ENCODE measurements at places on chromosomes 2 and 18.
A peak's percentile ranks its signal among the peaks of the same experiment; 100 is the strongest.

DNA sequence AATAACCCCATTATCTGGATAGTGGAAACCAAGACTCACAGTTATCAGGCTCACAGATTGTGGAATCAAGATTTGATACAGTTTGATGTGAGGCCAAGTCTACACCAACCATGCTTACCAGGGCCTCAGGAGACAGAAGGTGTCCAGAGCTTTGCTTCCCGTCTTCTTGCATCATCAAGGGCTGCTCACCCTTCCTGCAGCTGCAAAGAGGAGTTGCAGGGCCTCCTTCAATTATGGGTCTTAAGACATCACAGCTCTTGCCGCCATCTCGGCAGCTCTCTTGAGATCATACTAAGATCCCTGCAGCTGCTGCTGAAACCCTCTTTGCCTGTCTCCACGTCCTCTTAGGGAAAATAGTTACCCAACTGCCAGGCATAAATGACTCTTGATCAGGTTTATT, 176.0 kb downstream of the MGAT5 start:
- no peak for DNase-seq

DNA sequence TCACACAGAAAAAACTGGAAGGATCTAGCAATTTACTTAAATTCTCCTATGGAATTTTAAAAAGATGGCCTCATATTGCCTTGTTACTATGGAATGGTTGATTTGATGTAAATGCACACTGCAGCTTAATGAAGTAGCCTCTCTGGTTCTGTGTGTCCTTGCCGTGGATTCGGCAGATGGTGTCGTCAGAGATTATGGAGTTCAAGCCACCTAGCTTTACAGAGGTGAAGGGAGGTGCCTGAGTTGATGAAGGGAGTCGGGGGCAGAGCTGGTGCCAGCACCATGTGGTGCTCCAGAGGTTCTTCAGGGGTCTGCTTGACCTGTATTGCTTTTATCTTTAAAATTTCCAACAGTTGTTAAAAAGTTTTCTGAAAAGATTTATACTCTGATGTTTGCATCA, 48.8 kb downstream of the ASAP2 start:
- DNase-seq = no peak

- DNase-seq = no peak
Observed at GRCh38 chr18:13007248-13007560, 16.0 kb downstream of the CEP192 start.

DNA sequence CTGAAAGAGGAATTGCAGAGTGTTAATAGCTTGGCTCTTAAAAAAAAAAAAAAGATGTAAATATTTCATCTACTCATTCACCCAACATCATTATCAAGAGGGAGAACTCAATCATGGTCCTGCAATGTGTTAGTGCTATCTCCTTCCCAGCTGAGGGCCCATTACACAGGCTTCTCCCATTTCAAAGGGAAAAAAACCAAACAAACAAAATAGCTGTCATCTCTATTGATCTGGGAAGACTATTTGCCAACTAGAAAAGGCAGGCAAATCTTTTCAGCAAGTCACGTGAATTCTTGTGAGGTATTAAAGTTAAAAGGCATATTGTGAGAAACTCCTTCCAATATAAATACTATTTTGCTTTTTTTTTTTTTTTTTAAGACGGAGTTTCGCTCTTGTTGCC, 194.3 kb downstream of the MYO1B start:
- DNase-seq = no peak

- no peak for DNase-seq
Observed at GRCh38 chr2:191991442-191991841, 144.6 kb upstream of the CAVIN2 start.

GRCh38 chr2:202069170-202070067, 3.6 kb upstream of the KIAA2012 start:
- peak; percentile 62 for DNase-seq

DNA sequence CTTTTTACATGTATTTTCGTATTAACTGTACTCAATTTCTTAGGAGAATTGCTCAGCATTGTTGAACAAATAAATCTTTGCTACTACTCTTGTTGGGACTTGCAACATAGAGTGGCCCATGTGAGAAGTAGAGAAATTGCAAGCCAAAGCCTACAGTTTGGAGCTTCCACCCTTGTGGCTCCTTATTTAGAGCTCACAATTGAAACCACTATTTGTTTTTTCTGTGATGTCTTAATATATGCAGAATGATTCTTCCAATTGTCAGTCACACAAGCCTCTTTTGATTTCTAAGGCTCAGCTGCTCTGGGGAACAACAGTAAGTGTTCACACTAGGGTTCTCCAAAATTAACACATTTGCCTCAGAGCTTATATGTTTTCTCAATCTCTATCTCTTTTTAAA, 60.2 kb upstream of the GALNT13 start:
- DNase-seq = no peak

DNA sequence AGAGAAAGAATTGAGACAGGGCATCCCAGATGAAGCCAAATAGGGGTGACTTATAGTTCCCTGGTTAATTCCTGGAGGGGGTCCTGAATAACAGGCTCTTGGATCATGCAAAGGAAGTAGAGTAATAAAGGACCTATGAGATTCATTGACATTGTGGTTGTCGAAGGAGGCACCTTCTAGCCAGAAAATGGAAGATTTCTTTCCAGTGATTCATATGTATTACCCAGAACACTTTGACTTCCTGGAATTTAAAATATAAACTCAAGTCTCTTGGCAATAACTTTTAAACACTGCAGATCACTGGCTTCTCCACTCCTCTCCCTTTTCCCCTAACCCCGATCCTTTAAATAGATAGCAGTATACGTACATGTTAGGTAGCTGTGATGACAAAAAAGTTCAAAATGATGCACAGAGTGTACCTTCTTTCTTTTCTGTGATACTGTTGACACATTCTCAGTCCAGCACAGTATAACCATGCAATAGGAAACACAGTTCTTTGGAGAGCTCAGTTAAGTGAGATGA, 211.8 kb downstream of the LTBP1 start:
- DNase-seq = no peak

DNA sequence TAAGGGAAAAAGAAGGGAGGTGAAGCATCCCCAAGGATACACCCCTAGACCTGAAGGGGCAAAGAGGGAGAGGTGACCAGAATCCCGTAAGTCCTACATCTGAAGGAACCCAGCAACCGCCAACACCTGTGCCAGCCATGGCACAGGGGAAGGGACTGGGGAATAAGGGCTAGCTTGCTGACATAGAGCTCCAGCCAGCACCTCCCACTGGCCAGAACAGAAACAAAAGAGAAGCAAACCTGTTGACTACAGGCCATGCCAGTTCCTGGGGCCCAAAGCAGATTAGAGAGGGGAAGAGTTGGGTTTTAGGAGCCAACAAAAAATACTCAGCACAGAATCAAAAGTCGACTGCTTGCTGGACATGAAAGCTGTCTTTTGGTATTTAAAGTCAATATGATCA, 244.6 kb downstream of the SUCLG1 start:
- no peak for DNase-seq

GRCh38 chr2:46985512-46985911, 69.9 kb upstream of the MCFD2 start:
- no peak for DNase-seq

GRCh38 chr18:3042379-3042778, 29.4 kb upstream of the LPIN2 start:
- DNase-seq = no peak

GRCh38 chr18:65279668-65280305, 471.0 kb upstream of the CDH7 start:
- DNase-seq = no peak

DNA sequence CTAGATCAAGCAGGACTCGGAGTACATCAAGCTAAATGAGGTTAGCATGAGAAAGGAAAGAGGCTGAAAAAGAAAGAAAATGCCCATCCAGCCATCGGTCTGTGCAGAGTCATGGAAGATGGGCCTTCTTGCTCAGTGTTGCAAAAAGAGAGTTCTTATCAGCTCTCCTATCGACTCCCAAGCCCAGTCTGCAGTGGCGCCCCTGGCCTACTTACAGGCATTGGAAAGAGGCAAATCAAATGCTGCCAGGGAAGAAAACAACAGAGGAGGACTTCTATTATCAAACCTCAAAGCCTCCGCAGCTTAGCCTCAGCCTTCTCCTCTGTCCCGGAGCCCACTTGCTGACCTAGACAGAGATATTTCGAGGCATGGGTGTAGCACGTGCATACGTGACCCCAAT, 66.0 kb downstream of the CDH2 start:
- DNase-seq = no peak

DNA sequence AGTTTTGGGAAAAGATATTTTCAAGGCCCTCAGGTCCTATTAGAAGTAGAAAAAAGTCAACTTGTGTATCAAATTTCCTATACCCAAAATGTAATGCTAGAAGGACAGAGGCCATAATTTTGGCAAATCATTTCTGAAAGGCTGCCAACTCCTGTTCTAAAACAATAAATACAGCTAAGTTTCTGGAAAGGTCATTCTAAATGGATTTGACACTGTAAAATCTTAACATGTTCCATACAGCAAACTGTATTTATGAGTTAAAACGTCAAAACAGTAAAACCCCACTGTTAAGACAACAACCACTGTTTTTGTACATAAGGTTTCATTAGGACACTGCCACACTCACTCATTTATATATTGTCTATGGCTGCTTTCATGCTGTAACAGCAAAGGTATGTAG, 9.7 kb downstream of the FAM98A start:
- DNase-seq = no peak

- no peak for DNase-seq
Observed at GRCh38 chr18:69357590-69357989, 43.1 kb upstream of the DOK6 start.

DNA sequence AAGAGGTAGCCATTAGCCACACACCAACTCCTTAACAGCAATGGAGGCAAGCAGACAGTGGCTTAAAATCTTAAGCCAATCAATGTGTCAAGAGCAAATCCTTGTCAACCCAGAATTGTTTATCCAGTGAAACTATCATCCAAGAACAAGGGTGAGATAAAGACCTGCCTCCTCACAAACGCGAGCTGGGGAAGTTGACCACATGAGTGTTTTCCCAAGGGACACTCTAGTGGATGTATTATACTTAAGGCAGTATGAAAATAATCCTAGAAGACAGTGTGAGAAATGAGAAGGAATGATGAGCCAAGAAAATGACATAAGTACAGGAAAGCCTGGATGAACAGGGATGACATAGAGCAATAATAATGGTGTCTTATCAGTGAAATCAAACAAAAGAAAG, 209.6 kb downstream of the TWIST2 start:
- no peak for DNase-seq
